ENCODE measurements at places on chromosomes 5 and 9. TPM values are rescaled to one million over a fixed set of nuclear protein-coding genes. Genes with fewer than 3 reads are reported as not detected.
A peak's percentile ranks its signal among the peaks of the same experiment; 100 is the strongest.

DNA sequence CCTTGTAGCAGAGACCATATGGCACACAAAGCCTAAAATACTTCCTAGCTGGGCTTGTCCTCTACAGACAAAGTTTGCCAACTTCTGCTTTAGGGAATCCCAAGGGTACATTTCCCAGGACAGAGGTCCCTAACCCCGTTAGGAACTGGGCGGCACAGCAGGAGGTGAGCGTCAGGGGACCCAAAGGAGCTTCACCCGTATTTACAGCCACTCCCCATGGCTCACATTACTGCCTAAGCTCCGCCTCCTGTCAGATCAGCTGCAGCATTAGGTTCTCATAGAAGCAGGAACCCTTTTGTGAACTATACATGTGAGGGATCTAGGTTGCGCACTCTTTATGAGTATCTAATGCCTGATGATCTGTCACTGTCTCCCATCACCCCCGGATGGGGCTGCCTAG lies 88.5 kb upstream of the TRPM3 start:
- no peak overlapping the region for H3K4me3 ChIP-seq
- no peaks in the 10 kb centered on the region for H3K36me3 ChIP-seq
- DNase-seq = no peak
- H3K27me3 ChIP-seq = no peaks in the 10 kb centered on the region
- H3K27ac ChIP-seq = no peak overlapping the region

GRCh38 chr9:109401169-109401989 lies 80.5 kb upstream of the EPB41L4B start:
- H3K27me3 ChIP-seq = no peaks in the 10 kb centered on the region
- no peak overlapping the region for H3K4me3 ChIP-seq
- peak overlapping the region; percentile 10 for H3K27ac ChIP-seq
- H3K4me1 ChIP-seq = no peaks in the 10 kb centered on the region

DNA sequence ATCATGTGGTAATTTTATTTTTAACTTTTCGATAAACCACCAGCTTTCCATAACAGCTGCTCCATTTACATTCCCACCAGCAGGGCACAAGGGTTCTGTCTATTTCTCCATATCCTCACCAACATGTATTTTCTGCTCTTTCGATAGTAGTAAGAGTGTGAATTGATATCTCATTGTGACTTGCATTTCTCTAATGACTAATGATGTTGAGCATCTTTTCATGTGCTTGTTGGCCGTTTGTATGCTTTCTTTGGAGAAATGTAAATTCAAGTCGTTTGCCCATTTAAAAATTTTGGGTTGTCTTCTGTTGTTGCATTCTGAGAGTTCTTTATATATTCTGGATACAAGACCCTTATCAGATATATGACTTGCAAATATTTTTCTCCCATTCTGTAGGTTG lies 45.9 kb downstream of the PSD2 start:
- H3K27me3 ChIP-seq = no peaks in the 10 kb centered on the region
- DNase-seq = no peak
- no peak overlapping the region for H3K4me3 ChIP-seq

SPOCK1 gene
- 8.4 TPM for total RNA-seq

- H3K4me3 ChIP-seq = no peak overlapping the region
- H3K4me1 ChIP-seq = peaks cover 8% of the 10 kb centered on the region
- peak; percentile 14 for DNase-seq
- H3K36me3 ChIP-seq = peaks cover 24% of the 10 kb centered on the region
Measured at GRCh38 chr9:127175764-127176163, 53.3 kb upstream of the ANGPTL2 start.

- H3K27ac ChIP-seq = peak within 1 kb of the TSS; percentile 98
- peak within 1 kb of the TSS; percentile 92 for H3K4me3 ChIP-seq
- no peaks in the 10 kb centered on the region for H3K27me3 ChIP-seq
- H3K4me1 ChIP-seq = peaks cover 43% of the 10 kb centered on the region
Measured at GRCh38 chr5:78985116-78985724, at the start of gene ARSB. Gene ARSB (minus strand): TSS chr5:78985310. CDS start chr5:78985248, 62 bp downstream.

DNA sequence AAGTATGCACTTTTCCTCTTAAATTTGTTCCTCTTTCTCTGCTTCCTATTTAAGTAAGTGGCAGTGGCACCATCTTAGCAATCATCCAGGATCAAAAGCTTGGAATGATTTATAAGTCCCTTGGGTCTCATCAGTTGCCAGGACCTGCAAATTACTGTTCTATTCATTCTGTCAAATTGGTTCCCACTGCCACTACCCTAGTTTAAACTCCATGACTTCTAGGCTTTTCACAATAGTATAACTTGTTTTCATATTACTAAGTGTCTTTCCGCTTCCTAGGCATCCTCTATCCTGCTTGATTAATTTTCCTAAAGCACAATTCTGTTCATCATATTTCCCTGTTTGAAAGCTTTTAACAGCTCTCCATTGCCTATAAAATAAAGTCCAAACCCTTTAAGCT lies 363.9 kb upstream of the MEF2C start:
- no peak overlapping the region for H3K27ac ChIP-seq
- H3K36me3 ChIP-seq = no peaks in the 10 kb centered on the region
- DNase-seq = no peak
- no peaks in the 10 kb centered on the region for H3K27me3 ChIP-seq

DNA sequence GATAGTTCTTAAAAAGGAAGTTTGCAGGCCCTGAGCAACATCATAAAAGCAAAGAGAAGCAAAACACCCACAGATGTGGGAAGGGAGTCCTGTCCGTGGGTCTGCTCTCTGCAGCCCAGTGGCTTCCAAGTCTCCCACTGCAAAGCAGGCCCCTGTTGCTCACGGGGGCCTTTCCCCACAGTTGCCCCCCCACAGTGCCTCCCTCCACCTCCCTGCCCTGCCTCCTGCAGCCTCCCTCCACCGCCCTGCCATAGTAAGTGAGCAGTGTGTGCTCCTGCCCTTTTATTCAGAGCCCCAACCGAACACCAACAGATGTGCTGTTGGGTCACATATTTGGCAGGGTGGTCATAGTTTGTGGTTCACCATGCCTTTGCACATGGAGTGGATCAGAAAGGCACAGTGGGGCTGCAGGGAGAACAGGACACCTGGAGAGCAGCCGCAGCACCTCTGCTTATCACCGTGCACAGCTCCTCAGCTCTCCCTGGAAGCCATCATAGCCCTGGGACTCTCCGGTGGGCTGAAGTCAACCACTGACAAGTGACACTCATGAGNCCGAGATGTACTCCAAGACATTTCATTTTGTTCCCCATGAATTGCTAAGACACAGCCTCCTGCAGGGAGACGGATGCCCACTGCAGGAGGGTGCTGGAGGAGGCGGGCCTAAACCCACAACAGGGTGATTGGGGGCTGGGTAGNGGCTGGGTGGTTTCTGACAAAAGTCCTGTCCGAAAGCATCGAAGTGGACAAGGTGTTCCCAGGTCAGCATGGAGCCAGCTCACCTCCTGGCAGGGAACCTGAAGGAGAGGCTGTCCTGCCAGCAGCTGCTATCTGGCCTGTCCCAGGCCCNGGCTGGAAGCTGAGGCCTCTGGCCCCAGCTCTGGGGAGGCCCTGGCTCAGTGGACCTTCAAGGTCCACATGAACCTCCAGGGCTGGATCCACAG lies 278.9 kb downstream of the GADD45G start:
- DNase-seq = no peak
- peaks cover 5% of the 10 kb centered on the region for H3K4me1 ChIP-seq
- H3K4me3 ChIP-seq = no peak overlapping the region
- no peaks in the 10 kb centered on the region for H3K36me3 ChIP-seq

GRCh38 chr9:136837146-136837855 lies 5.0 kb upstream of the AJM1 start:
- H3K27ac ChIP-seq = no peak overlapping the region
- H3K4me3 ChIP-seq = no peak overlapping the region
- H3K27me3 ChIP-seq = no peaks in the 10 kb centered on the region
- no peak for DNase-seq
- H3K4me1 ChIP-seq = peaks cover 23% of the 10 kb centered on the region

LECT2 gene
- total RNA-seq = not detected

GFPT2 gene
- 12.0 TPM for total RNA-seq

- H3K27ac ChIP-seq = no peak overlapping the region
- no peaks in the 10 kb centered on the region for H3K36me3 ChIP-seq
- no peak overlapping the region for H3K4me3 ChIP-seq
- no peak for DNase-seq
- H3K4me1 ChIP-seq = no peaks in the 10 kb centered on the region
Measured at GRCh38 chr5:82991678-82992323, 85.4 kb downstream of the TMEM167A start.

DNA sequence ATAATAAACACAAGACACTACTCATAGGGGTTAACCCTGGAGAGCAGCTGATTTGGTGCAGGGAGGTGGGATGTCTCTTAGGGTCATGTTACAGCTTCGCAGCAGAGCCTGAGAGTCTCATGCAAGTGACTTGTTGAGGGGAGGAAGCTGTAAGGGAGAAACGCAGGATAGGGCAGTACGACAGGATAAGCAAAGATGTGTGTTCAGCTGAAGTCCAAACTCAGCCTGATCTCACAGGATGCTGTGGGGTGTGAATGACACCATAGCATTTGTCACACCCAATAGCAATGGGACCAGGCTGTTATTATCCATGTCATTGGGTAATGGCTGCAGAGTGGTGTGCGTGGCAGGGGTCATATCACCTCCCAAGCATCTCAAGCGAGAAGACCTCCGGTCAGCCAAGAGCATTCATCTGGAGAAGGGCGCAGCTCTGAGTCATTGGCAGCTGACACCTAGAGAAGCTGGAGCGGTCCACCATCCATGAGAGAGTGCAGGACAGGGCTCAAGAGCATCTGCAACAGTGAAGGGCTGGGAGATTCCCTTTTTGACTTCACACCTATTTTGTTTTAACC lies 49.2 kb upstream of the RPL26L1 start:
- peak; percentile 51 for DNase-seq
- H3K36me3 ChIP-seq = peaks cover 53% of the 10 kb centered on the region
- H3K4me1 ChIP-seq = peaks cover 18% of the 10 kb centered on the region
- H3K27ac ChIP-seq = no peak overlapping the region

DNA sequence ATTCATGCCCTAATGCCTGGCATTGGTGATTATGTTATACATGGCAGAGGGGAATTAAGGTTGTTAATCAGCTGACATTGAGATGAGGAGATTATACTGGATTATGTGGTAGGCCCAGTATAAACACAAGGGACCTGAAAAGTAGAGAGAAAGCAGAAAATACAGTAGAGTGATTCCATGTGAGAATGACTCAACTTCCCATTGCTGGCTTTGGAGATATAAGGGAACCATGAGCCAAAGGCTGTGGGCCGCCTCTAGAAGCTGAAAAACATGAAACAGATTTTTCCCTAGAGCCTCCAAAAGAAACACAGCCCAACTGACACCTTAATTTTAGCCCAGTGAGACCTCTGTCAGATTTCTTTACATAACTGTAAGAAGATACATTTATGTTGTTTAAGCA lies 65.0 kb upstream of the CTXN3 start:
- H3K36me3 ChIP-seq = no peaks in the 10 kb centered on the region
- no peak overlapping the region for H3K4me3 ChIP-seq

Measured in stomach (tissue), 19 donors.